ENCODE measurements at places on chromosomes 7 and 10.

- no peak for DNase-seq
These were observed 117.1 kb upstream of the DIP2C start for GRCh38 chr10:806451-807162.

DNA sequence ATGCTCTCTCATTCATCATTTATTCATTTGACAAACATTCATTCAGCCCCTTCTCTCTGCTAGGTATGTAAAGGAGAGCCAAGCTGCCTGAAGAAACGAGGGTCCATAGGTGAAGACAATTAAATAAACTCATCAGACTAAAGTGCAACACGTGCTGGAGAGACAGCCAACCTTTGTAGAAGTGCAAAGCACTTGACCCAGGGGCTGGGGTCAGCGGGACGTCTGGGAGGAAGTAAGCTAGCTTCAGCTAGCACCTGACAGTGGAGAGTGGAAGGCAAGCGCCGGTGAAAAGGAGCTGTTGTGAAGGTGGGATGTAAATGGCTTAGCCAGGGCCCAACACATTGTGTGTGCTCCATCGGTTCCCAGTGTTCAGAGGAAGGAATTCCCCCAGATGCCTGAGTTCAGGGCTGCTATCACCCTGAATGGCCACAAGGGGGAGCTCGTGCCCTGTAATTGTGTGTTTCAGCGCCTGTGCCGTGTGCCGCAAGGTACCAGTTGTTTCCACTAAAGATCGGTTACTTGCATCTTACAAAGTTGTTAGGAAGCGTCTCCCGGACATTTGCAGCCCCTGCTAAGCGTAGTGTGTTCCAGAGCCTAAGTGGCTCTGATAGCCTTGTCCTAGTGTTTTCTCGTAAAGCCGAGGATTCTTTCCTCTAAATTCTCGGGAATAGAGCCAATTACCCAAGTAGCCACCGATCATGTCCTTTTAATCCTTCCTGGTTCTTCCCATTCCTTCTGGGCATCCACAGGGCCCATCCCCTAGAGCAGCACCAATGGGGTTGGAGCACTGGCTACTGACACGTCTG is 30.6 kb downstream of the TLX1 start:
- DNase-seq: peak; percentile 37

DNA sequence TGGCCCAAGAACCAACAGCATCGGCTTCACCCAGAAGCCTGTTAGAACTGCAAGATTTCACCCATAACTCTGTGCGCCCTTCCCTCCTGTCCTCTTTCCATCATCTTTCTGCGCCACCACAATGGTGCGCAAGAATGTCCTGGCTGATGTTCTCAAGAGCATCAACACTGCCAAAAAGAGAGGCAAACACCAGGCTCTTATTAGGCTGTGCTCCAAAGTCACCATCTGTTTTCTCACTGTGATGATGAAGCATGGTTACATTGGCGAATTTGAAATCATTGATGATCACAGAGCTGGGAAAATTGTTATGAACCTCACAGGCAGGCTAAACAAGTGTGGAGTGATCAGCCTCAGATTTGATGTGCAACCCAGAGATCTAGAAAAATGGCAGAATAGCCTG is 115.2 kb upstream of the FGFR2 start:
- no peak for DNase-seq

DNA sequence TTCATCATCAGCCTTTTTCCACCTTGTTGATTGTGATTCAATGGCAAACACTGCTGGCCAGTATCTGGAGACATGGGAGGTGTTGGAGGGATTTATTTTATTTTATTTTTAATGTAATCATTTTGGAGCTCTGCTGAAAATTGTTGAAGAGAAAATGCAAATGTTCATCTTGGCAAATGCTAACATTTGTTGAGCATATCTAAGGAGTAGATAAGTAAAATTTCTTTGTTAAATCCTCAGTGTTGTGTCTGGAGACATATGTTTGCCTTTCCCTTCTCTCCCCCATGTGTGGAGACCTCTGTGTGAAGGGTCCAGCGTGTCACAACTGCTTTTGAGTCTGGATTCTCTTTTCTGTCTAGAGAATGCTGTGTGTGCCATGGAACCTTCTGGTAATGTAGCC is 300.3 kb downstream of the FZD1 start:
- DNase-seq: no peak

All from stimulated activated CD8-positive, alpha-beta memory T cell treated with anti-CD3 and anti-CD28 coated beads, Interleukin-7, amount 100 ng/mL, for 1 hour (primary cell).